NCI-H524 treated with DMSO at 0.1 percent for 48 hours (cell line): ENCODE measurements at places on chromosomes 4 and X.

DNA sequence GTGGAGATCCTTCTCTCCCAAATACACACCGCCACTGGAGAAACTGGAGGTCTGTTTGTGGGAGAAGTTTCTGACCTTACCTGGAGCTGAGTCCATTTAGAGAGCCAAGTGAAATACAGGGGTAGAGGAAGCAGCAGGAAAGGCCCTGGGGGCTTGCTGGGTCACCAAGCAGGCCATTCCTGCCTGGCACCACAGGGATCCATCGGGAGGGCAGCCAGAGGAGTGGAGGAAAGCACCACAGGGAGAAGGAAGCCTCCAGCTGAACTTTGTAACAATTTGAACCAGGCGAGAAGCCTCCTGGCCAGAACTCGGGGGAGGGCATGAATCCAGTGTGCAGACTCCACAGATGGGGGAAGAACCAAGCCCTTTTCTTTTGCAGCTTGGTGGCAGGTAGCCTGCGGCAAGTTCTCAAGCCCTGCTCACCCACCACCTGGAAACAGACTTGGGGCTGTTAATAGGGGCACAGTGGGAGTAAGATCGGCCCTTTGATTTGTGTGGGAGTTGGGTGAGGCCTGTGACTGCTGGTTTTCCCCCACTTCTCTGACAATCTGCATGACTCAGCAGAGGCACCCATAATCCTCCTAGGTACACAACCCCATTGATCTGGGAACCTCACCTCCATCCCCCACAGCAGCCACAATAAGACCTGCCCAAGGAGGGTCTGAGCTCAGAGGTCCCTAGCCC lies 94.6 kb downstream of the IRS4 start:
- no peak for DNase-seq

- no peak for DNase-seq
Observed at GRCh38 chr4:123317211-123317610, 79.4 kb upstream of the SPRY1 start.

DNA sequence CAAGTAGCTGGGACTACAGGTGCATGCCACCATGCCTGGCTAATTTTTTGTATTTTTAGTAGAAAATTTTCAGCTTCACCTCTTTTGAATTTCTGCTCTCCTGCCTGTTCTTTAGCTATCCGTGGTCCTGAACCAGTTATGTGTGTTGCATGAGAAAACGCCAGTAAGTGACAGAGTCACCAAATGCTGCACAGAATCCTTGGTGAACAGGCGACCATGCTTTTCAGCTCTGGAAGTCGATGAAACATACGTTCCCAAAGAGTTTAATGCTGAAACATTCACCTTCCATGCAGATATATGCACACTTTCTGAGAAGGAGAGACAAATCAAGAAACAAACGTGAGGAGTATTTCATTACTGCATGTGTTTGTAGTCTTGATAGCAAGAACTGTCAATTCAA lies 13.9 kb downstream of the ALB start:
- no peak for DNase-seq

DNA sequence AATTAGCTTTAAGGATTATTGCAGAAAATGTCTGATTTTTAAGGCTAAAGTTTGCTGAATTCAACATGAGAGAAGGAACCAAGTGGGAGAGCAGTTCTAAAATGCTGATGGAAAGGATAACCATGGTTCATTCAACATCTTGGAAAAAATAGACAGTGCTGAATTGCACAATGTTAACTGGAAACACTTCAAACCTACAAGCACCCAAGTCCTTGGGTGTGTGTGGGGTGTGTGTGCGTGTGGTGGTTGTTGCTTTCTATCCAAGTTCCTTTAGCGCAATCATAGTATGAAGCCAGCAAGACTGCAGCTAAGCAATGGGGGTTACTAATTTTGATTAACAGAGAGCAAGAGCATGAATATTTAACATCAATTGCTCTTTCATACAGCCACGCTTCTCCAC lies 29.3 kb upstream of the SCOC start:
- no peak for DNase-seq

DNA sequence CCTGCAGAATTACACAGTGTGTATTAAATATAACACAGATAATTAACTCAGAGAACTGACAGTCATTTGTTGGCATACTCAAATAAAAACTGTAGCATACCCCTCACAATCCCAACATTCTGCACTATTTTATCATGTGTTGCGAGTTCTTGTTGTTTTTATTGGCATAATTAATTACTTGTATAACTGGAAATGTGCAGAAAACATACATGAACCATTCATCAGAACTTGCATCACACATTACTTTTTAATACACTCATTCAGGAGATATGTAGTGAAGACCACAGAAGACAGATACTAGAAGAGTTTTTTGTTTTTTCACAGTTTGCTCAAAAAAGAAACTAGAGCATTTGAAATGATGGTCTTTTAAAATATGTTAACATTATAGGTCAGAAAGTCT lies 74.6 kb upstream of the NEIL3 start:
- no peak for DNase-seq

DNA sequence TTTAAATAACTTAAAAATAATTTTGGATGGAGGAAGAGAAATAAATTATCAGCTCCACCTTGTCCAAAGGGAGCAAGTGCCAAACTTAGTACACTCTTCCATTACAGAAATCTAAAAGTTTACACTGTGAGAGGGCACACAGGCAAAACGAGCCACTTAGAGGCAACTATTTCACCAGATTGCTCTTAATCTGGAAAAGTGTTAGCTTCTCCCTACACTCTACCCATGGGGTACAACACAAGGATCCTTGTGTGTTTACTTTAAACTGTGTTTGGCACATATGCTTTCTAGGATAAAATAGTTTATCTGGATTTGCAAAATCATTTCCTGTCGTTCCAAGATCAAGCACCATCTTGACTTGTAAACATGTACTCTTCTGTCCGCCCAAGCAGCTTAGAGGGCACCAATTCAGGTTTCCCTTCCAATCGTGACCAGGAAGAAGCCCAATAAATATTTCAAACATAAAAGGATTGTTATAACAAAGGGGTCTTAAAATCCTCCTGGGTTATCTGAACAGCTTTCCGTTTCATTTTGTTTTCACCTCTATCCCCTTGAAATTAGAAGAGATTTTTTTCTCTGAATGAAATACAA lies 29.0 kb upstream of the KDR start:
- DNase-seq = no peak

- no peak for DNase-seq
Observed at GRCh38 chr4:165758086-165758485, 115.0 kb upstream of the TLL1 start.

DNA sequence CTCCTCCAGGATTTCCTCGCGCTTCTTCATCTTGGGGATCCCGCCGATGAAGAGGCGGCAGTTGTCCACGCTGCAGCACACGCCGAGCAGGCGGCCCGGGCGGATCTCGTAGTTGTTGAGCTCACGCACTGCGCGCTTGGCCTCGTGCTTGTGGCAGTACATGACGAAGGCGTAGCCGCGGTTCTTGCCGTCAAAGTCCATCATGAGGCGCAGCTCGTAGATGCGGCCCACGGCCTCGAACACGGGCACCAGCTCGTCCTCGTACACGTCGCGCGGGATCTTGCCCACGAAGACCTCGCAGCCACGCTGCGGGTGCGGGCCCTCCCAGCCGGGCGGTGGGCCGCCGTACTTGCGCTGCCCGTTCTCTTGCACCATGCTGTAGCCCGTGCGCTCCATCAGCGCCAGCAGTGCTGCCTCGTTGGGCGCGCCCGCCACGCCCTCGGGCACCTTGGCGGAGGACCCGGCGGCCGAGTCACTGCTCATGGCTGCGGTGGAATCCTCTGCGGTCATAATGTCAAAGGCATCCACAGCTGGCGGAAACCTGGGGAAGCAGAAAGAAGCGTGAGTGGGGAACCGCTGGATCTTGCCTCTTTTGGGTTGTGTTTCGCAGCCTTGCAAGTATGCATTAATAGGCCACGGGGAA lies 103.4 kb downstream of the CHRNA9 start:
- DNase-seq = no peak

- peak; percentile 79 for DNase-seq
Observed at GRCh38 chr4:10296730-10297129, 160.5 kb downstream of the ZNF518B start.

DNA sequence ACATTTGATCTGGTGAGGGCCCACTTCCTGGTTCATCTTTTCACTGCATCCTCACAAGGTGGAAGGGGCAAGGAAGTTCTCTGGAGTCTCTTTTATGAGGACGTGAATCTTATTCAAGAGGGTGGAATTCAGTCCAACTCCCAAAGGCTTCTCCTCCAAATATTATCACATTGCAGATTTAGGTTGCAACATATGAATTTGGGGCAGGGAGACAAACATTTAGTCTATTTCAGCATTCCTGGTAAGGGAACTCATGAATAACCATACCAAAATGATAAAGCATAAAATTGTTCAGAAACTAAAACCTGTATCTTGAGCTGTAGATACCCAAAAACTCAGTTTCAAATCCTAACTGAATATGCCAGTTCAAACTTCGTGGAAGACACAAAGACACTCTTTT lies 246.8 kb downstream of the QDPR start:
- DNase-seq = no peak

DNA sequence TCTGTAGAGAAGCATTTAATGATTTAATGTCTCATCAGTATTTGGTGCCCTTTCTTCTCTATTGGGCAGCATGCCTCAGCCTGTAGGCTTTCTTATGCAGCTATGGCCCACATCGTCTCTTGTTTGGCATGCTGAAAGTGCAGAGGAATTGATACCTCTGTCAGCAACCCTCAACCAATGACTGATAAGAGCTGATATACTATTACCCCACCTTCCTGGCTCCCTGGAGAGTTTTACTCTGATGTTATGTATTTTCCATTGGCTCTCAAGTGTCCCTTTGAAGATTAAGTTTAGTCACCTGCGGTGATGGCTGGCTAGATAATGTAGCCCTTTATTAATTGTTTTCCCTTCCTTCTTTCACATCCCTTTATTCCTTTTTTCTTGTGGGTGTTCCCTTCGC lies 41.2 kb upstream of the PDHA2 start:
- DNase-seq = no peak

DNA sequence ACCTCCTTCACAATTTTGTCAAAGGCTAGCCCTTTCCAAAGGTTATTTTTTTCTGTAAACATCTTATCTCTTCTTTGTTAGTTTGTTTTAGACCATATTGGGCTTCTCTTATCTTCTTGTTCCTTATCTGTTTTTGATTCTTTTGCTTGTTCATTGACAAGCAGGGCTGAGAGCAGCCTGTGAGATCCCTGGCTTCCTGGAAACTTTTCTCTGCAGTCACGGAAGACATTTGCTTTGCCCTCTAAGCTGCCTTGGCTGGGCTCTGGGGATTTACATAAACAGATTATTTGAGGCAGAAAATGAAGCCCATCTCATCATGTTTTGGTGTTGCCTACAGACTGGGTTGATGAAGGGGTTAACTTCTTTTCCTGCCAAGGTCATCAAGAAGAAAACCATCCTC lies 157.4 kb upstream of the AMOT start:
- no peak for DNase-seq
